ENCODE measurements at places on chromosomes 11 and 22.

GRCh38 chr11:16402654-16403447 is 46.5 kb upstream of the SOX6 start:
- peak; percentile 2 for DNase-seq

GRCh38 chr11:33060271-33060670 is 20.9 kb downstream of the TCP11L1 start:
- DNase-seq = no peak

DNA sequence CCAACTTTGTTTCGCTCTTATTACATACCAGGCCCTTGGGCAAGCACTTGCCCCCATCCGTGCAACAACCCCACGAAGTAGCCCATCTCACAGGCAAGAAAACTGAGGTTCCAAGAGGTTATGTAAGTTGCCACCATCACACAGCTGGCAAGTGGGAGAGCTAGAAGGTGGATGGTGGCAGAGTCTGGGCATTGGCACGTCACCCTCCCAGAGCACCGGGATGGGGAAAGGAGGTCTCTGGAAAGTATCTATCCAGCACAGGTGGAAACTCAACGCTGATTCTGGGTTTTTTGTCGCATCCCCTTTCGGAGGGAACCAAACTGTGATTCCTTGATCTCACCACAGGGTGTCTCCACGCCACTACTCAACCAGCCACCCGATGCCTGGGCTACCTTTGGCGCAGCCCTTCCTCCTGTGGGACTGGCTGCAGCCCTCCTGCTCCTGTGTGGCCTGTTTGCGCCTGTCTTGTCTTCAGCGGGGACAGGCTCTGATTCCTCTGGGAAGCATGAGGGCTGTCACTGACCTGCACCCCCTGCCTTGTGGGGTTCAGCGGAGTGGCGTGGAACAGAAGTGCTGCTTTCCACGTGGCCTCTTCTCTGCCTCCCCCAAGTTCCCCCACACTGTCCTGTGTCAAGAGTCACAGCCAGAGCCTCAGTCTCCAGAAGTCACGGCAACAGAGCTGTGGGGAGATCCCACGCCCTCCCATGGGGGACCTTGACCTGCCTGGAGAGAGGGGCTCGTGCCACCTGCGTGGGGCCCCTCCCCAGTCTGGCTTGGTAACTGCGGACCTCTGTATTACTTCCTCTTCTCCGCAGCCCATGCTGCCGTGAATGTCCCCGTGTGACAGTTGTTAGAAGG is 34.4 kb upstream of the TRIM29 start:
- DNase-seq = peak; percentile 62

GRCh38 chr11:88455974-88456373 is 118.4 kb upstream of the CTSC start:
- no peak for DNase-seq

DNA sequence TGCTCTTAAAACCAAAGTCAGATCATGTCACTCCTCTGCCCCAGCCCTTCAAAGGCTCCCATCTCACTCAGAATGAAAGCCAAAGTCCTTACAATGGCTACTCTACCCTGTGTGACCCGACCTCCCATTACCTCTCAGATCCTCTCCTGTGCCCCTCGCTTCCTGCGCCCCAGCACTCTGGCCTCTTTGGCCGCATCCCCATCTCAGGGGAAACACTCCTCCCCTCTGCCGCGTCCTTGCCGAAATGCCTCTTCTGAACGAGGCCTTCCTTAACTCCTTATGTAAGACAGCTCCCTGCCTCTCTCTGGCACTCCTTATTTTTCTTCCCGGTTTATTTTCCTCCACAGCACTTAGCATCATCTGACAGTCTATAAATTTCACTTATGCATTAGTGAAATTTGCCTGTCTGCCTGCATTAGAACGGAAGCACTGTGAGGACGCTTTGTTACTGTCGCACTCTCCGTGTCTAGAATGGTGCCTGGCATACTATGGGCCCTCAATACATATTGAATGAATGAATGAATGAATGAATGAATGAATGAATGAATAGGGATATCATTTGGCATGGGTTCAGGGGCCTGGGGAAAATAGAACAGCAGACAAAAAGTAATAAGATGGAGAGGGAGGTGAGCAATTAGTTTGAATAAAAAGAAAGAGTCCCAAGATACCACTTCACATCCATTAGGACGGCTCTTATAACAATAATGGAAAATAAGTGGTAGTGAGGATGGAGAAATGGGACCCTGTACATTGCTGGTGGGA is 137.8 kb downstream of the CEP164 start:
- DNase-seq = no peak

- DNase-seq = no peak
These were observed 13.4 kb downstream of the SYT13 start for GRCh38 chr11:45272701-45273100.

GRCh38 chr11:64600281-64600992 is 9.4 kb downstream of the SLC22A12 start:
- DNase-seq = no peak

GRCh38 chr11:74683279-74683871 is 47.9 kb downstream of the CHRDL2 start:
- no peak for DNase-seq

DNA sequence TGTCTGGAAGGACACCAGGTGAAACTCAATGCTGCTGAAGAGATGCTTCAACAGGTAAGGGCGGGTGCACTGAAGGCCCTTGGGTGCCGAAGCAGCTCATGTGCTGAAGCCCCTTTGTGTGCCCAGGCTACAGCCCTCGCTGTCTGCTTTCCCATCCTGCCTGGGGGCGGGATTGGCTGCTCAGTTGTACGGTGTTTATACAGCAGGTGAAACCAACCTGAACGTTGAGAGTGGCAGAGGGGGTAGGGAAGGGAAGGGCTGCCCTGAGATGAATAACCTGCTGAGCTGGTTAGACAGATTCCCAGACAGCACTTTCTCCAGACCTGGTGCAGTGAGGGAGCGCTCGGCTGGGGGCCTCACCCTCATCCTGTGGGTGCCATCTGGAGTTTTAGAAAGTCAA is 75.7 kb downstream of the CYB5R2 start:
- no peak for DNase-seq

DNA sequence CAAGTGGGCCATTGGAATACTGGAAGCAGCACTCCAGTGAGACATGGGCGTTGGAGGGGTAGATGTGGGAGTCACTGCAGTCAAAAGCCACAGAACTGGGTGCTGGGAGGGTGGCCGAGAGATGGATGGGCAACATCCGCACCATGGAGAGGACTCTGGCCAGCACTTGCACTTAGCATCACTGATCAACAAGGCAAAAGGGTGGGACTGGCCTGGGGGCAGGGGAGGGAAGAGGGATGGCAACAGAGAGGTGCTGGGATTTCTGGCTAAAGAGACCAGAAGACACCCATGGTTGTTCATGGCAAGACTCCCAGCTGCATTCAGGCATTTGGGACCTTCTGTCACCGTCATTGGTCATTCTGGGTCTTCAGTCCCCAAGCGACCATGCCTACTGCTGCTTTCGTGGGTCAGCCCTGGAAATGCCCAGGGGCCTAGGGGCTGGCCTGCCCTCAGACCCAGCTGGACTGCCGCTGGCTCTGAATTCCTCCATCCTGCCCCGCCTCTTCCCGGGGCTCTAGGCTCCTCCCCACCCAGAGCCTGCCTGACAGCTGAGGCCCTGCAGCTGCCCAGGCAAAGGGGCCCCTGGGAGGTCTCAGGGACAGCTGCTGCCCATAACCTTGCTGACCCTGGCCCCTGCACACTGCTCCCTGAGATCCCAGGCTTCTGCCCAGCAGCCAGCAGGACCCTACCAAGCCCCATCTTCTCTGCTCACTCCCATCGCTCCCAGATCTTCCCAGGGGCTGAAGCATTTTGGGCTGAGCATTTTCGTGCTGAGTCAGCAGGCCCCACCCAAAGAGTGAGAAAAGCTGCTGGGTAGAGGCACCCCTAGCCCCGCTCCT is 13.0 kb upstream of the CDC42EP2 start:
- DNase-seq = no peak

GRCh38 chr11:62875698-62876478 is 4.8 kb upstream of the SLC3A2 start:
- no peak for DNase-seq

DNA sequence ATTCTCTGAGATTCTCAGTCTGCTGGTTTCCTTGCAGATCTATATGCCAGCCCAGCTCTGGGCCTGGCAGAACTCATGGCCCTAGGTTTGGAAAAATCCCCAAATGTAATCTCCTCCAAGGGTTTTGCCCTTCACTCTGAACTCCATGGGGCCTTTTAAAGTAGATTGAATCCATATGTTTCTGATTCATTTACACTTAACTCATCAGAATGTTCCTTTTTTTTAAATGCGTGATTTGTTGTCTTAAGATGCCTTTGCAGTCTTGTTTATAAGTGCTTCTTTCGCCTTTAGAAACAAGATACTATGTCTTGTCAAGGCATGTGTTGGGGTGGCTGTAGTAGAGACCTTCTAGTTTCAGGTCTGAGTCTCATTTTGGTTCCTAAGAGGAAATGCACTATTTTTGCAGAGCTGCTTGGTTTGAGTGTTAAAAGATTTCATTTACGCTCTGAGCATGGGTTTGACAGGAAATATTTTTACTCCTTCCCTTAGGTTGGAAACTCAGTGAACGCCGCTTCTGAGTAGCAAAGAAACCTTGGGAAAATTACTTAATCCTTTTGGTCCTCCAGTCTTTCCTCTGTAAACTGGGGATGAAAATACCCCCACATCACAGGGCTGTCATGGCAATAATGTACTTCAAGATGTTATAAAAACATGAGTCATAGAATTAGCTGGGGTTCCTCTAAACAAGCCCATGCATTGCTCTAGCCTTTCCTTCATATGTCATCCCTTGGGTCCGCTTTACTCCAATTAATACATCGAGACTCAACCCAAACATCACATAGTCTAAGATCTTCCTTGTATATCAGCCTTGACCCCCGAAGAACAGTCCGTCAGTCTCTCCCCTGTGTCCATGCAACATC is 83.5 kb downstream of the SNX19 start:
- DNase-seq = no peak

GRCh38 chr11:17472467-17472866 is 4.2 kb downstream of the ABCC8 start:
- DNase-seq = no peak

DNA sequence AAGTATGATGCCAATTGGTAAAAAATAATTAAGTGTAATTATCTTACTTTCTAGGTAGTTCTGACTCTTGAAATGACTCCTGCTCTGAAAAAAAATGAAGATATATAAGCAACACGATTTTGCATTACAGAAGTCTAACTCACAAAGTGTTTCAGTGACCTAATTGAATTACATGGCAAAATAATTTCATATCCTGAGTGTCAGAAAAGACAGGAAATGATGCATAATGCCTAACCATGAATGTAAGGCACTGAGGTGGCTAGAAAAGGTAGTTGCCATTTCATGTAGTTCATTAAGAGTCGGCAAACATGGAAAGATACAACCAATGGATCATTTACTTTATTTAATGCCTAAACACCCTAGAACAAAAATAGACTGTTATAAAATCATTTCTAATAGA is 113.5 kb downstream of the GUCY1A2 start:
- no peak for DNase-seq

DNA sequence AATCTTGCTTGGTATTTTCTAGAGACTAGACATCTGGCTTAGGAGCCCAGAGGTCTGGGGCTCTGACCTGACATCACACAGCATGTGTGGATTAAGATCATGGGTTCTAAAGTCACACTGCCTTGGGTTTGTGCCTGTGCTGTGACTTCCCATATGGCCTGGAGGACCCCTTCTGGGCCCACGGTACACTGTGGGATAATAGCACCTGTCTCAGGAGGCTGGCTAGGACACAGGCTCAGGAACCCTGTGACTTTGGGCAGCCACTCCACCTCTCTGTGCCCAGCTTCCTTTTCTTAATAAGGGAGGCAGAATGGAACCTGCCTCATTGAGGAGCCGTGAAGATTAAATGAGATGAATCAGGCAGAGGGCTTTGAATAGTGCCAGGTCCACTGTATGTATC is 99.2 kb upstream of the B3GAT1 start:
- no peak for DNase-seq

DNA sequence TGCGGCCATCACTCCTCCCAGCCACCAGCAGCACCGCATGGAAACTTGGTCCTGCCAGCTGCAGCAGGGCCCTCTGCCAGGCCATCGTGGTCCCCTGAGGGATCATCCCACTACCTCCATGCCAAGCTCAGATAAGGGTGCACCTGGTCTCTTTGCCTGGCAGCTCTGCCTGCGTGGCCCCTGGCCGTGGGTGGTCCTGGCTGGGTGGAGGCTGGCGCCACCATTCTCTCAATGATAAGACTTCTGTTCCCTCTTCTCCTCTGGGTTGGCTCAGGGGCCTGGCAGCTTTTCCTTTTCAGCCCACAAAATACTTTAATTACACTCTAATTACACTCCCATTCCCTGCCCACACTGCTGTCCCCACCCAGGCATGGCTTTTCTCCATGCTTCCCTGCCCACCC is 26.8 kb upstream of the TSKU start:
- DNase-seq = no peak

- no peak for DNase-seq
These were observed 14.7 kb upstream of the ZNF280A start for GRCh38 chr22:22534604-22535415.

GRCh38 chr11:75582895-75583717 is 21.1 kb downstream of the SERPINH1 start:
- DNase-seq = peak; percentile 95

DNA sequence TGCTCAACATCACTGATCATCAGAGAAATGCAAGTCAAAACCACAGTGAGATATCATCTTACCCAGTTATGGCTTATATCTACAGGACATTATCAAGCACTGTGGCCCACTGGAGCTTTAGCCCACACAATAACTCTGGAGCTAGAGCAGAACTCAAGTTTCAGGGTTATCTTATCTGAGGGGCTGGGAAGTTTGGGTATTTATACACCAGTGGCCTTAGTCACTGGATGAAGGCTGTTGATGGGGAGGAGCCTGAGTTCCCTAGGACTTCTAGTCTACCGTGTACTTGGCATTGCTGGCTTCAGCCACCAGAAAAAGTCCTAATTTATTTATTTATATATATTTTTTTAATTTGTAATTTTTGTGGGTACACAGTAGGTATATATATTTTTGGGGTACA is 19.3 kb downstream of the HSD17B12 start:
- DNase-seq = no peak

DNA sequence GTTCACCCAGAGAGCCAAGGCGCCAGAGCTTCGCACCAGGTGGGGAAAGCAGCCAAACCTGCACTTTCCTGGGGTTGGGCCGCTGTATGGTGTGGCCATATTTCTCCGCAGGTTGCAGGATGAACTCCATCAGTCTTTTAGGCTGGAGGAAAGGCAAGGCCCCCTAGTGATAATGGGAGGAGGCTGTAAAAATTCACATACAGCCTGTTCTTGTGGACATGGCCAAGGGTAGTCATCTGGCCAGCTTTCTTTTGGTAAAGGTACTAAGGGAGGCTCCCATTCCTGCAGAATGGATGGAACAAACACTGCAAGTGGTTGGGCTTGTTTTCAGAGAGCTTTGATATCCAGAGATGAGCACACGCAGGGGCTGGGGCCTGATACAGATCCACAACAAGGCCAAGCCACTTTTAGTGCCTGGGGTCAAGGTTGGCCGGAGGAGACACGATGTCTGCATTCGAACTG is 29.6 kb downstream of the C22orf31 start:
- DNase-seq = no peak
